ENCODE measurements at places on chromosomes 2 and 18.

DNA sequence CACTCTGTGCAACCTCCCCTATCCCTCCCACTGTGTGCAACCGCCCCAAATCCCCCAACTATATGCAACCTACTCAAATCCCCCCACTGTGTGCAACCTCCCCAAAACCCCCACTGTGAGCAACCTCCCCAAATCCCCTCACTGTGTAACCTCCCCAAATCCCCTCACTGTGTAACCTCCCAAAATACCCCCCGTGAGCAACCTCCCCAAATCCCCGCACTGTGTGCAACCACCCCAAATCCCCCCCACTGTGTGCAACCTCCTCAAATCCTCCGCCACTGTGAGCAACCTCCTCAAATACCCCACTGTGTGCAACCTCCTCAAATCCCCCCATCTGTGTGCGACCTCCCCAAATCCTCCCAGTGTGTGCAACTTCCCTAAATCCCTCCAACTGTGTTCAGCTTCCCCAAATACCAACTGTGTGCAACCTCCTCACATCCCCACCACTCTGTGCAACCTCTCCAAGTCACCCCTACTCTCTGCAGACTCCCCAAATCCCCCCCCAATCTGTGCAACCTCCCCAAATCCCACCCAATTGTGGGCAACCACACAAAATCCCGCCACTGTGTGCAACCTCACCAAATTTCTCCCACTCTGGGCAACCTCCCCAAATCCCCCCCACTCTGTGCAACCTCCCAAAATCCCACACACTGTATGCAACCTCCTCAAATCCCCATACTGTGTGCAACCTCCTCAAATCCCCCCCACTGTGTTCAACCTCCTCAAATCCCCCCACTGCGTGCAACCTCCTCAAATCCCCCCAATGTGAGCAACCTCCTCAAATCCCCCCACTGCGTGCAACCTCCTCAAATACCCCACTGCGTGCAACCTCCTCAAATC, 114.1 kb downstream of the TPO start:
- no peak for DNase-seq

- no peak for DNase-seq
Measured at GRCh38 chr18:79380816-79381806, 14.6 kb upstream of the NFATC1 start.

- no peak for DNase-seq
Measured at GRCh38 chr2:36339607-36340218, 15.9 kb upstream of the CRIM1 start.

DNA sequence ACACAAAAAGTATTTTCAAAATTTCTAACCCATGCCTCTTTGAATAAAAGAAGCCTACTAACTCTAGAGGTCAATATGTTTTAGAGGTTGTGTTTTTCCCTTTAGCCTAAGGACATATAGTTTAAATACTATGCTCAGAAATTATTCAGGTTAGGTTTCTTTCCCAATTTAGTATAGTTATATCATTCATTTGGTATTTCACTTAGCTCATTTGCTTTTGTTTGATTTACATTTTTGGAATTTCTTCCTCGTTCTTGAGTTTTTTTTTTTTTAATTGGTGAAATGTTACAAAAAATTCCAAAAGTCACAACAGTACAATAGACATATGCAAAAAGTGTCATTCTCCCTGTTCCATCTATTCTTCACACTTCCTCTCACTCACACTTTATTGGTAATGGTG, 371.3 kb upstream of the TNP1 start:
- no peak for DNase-seq

- DNase-seq: no peak
Measured at GRCh38 chr2:196487417-196487816, 152.1 kb upstream of the CCDC150 start.

GRCh38 chr18:8252371-8252770, 356.9 kb upstream of the RAB12 start:
- DNase-seq: no peak

DNA sequence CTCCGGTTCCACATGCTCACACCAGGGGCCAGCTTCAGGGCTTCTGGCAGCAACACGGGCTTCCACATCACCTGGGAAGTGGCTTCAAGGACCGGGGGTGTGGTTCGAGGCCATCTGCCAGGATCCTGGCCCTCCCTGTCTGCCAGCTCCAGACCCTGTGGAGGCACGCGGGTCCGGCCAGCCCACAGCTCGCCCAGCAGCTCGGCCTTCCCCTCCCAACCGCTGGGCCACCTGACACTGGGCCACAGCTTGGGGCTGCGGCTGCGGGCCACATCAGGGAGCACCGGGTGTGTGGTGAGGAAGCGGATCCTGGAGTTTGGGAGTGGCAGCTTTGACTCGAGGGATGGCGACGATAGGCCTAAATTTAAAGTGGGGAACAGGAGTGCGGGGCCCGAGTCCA, 7.0 kb downstream of the C2orf81 start:
- no peak for DNase-seq

GRCh38 chr2:168345601-168346000, 98.2 kb upstream of the STK39 start:
- DNase-seq: peak; percentile 61

GRCh38 chr18:74818516-74819175, 221.0 kb downstream of the ZNF407 start:
- no peak for DNase-seq

GRCh38 chr18:48545757-48546321, 7.0 kb downstream of the CTIF start:
- peak; percentile 11 for DNase-seq

DNA sequence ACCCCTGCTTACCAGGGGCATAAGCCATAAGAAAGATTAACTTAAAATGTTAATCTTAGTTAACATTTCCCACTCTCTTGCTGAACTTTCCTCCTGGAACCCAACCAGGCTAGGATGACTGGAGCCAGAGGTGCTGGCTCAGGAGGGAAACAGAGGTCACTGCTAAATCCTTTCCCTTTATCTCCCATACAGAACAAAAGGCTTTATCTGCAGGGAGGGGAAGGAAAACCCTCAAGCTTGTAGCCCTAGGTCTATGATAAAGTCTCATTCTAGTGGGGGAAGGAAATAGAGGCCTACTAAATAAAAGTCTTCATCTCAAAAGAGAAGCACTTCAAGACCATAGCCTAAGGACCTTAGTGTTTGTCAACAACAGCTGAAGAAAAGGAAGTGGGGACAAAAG, 18.6 kb downstream of the HIBCH start:
- DNase-seq: no peak

DNA sequence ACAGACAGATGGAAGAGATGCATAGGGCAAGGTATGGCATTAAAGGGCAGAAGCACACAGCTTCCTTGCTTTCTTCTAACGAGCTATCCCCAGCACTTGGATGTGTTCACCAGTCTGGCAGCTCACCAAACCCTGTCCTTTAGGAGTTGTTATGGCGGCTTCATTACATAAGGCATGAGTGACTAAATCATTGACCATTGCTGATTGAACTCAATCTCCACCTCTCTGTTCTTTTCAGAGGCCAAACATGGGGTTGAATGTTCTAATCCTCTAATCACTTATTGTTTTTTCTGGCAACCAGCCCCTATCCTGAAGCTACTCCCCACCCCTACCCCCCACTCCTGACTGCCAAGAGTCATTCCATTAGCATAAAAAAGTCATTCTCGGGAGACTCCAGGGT, 301.8 kb downstream of the XIRP2 start:
- no peak for DNase-seq

DNA sequence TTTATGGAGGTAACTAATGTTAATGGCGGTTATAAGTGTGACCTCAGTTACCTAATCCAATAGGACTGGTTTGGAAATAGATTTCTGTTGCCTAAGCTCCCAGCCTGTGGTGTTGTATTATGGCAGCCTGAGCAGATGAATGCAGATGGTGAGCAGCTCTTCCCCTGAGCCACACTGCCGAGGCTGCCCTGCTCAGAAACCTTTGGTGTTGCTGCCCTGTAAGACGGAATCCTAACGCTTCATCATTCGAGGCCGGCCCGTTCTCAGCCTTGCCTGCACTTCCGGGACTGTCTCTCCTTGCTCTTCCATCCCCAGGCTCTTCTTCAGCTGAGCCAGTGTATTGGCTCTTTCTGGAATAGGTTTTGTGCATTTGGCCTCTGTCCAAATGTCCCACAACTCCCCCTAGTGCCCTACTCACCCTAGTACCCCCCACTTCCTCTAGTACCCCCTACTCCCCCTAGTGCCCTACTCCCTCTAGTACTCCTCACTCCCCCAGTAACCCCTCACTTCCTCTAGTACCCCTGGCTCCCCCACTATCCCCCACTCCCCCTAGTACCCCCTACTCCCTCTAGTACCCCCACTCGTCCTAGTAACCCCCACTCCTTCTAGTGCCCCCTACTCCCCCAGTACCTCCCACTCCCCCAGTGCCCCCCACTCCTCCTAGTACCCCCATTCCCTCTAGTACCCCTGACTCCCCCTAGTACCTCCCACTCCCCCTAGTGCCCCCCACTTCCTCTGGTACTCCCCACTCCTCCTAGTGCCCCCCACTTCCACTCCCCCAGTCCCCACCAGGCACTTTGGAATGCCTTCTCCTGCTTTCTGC, 106.0 kb upstream of the TAF1B start:
- no peak for DNase-seq

- no peak for DNase-seq
Measured at GRCh38 chr18:43819397-43819796, 542.1 kb upstream of the SYT4 start.

DNA sequence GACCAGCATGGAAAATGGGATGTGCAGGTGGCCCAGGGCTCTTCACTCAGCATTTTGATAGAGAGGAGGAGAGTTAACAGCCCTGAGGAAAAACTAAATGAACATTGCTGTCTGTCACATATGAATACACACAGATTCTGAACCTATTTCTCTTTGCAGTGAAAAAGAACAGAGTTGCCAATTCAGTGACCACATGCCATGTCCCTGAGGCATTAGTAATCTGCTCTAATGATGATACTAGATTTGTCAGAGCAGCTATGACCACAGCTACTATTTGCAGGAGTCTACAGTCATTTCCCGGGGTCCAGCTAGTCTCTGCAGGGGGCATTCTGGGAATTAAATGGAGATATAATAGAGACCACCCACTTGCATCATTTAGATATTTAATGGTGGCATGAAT, 267.6 kb downstream of the TMX3 start:
- no peak for DNase-seq

DNA sequence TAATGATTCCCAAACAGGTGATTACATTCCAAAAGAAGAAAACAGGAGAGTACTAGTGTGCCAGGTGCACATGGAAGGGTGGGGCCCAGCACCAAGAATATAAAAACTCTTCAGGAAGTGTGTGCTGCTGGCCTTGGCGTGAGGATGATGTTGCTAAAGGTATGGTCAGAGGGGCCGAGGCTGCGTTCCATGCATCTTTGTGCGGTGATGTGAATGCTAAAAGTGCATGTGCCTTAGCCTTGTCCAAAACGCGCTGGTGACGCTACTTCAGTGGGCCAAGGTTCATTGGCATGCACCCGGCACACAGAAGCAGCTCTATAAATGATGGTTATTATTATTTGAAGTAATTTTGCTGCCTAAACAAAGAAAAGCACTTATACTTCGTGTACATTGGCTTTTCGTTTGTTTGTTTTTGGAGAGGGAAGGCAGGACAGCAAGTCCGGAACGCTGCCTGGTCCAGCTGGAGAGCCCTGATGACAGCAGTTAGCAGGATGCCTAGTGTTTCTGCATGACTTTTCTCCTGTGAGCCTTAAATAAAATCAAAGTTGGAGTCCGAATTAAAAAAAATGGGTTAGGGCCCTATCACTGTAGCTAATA, 2.9 kb downstream of the ALKAL2 start:
- DNase-seq: no peak

GRCh38 chr18:48678237-48679115, 139.6 kb downstream of the CTIF start:
- DNase-seq: no peak
